ENCODE measurements at places on chromosomes 4 and X.
A peak's percentile ranks its signal among the peaks of the same experiment; 100 is the strongest.

DNA sequence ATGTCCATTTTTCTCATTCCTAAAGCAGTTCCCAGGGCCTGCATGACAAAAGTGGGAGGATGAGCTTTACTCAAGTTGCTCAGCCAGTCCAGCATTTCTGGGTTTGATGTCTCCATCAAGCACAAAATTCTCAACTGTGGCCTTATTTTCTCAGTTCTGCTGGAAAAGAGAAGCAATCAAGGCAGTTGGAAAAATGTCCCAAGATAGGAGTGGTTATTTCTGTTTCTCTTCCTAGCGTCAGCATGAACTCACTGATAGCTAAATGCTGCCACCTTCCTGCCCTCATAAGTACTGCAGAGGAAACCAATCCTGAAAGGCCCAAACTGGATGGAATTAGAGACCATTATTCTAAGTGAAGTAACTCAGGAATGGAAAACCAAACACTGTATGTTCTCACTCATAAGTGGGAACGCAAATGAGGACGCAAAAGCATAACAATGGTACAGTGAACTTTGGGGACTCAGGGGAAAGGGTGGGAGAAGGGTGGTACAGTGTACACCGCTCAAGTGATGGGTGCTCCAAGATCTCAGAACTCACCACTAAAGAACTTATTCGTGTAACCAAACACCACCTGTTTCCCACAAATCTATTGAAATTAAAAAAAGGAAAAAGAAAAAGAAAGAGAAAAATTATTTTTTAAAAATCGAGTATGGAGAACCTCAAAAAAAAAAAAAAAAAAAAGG, 29.6 kb downstream of the ADH7 start:
- peak; percentile 35 for DNase-seq

DNA sequence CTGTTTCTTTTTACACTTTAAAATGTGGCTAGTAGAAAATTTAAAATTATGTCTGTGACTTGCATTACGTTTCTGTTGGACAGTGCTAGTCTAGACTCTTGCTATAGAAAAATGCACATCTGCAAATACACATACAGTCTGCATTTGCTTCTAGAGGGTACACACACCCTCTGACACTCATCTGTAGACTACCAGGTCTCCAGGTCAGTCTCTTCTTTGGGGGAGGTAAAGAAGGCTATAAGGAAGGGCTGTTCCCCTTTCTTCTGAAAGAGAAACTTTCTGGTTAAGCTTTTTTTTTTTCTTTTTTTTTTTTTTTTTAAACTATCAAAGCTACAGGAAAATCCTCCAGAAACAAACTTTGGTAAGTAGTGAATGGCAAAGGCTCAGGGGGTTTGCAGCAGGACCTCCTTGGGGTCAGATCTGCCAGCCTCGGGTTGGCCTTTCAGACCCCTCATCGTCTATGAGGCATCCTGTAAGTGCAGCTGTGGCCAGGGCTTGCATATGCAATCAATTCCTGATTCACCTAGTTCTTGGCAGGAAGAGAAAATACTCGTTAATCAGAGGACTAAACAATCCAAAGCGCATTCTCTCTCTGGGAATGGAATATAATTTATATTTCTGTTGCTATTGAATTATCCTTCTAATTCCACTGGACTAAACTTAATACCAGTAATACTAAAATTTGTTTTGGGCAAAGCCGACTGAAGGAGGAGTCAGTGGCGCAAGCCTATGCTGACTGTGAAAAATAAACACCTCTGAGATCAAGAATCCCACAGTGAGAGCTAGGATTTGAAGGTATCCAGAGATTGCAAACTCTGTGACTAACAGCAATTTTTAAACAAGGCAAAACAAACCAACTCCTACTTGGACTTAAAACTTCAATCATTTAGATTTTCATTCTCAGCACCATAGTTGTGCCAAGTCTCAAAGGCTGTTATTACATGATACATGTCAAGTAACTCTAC, 109.3 kb upstream of the TBC1D9 start:
- no peak for DNase-seq

DNA sequence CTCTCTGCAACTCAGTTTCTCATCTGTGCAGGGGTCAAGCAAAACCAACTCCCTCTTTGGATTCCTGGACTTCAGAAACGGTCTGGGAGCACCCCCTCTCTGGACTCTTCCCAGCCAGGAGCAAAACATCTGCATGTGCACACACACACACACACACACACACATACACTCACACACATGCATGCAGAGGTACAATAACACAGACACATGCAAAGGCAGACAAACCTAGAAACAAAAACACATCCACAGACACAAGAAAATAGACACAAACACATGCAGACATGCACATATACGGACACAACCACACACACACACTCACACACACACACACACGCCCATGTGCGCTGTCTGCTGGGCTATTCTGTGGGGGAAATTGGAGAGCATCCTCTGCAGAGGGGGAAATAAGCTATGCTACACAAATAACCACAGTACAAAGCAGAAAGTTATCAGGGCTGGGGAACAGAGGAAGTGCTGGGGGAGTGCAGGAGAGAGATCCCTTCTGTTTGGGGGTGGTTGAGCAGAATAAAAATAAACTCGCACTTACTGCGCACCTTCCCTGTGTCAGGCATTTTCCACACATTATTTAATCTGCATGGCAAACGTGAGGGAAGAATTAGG, 19.9 kb downstream of the IQSEC2 start:
- no peak for DNase-seq

DNA sequence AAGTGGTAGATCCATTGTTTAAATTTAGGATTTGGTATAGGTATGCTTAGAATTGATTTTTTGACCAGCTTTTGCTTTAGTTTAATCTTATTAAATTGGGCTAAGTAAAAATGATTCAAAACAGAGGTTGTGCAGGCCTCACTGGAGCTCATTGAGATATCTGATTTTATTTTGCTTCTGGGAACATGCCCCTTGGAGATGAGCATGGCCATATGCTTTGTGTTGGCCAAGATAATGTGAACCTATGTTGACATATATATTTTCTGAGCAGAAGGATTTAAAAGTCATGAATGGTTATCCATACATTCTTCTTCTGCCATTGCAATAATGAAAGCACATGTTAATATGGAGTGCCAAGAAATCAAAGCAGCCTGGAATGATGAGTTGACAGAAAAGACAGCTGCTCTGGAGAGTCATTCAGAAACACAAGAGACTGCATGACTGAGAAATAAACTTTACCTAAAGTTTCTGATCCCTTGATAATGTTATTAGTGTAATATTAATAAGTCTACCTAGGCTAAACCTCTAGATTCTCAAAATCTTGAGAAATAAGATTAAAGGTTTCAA, 489.7 kb upstream of the GNPDA2 start:
- no peak for DNase-seq

GRCh38 chr4:76053730-76054129, 17.9 kb upstream of the CXCL11 start:
- no peak for DNase-seq

- DNase-seq, result no peak
These were observed 3.2 kb downstream of the GATA1 start for GRCh38 chrX:48789366-48790220.

GRCh38 chrX:65745992-65746391, 78.5 kb downstream of the MSN start:
- DNase-seq, result no peak

GRCh38 chr4:152316969-152317368, 218.9 kb downstream of the FBXW7 start:
- no peak for DNase-seq
